Subcutaneous preadipocyte (primary cell): ENCODE measurements at places on chromosomes 16 and 17. TPM values are rescaled to one million over a fixed set of nuclear protein-coding genes. Genes with fewer than 3 reads are reported as not detected.

Gene NPIPA3
- 0.73 TPM in 1 of 2 replicates, not detected in the other for total RNA-seq

Gene MEIOC
- total RNA-seq, result under 0.01 TPM in 1 of 2 replicates, not detected in the other

Gene RUSF1
- 38.6 and 61.0 TPM in 2 replicates for total RNA-seq

Gene SULT1A4
- 2.0 and 4.0 TPM in 2 replicates for total RNA-seq

Gene CCL8
- not detected in 2 replicates for total RNA-seq

Gene ITGB3
- total RNA-seq, result 104 and 115 TPM in 2 replicates

Gene ABAT
- 2.2 TPM in 2 replicates for total RNA-seq

Gene TMED6
- total RNA-seq, result 0.37 TPM in 1 of 2 replicates, not detected in the other

Gene LRRC45
- total RNA-seq, result 16.2 and 16.9 TPM in 2 replicates

Gene CPNE2
- 12.1 and 15.6 TPM in 2 replicates for total RNA-seq

Gene GID4
- 9.6 and 9.8 TPM in 2 replicates for total RNA-seq

Gene ATP2C2
- total RNA-seq, result under 0.01 TPM in 1 of 2 replicates, not detected in the other

Gene COX10
- total RNA-seq, result 18.4 and 20.1 TPM in 2 replicates

Gene COL1A1
- 577 and 1,334 TPM in 2 replicates for total RNA-seq

Gene CEP295NL
- total RNA-seq, result 2.9 and 3.7 TPM in 2 replicates

Gene POLR2C
- total RNA-seq, result 83.4 and 98.1 TPM in 2 replicates

Gene FGF11
- total RNA-seq, result under 0.01 and 0.37 TPM in 2 replicates

Gene DPEP2
- total RNA-seq, result not detected in 2 replicates

Gene HLF
- under 0.01 and 0.37 TPM in 2 replicates for total RNA-seq

Gene EVI2A
- 6.5 and 14.0 TPM in 2 replicates for total RNA-seq

Gene LGALS9B
- not detected in 2 replicates for total RNA-seq

Gene KRT27
- not detected in 2 replicates for total RNA-seq

Gene TBC1D3G
- not detected in 2 replicates for total RNA-seq

Gene MYO15A
- 0.20 and 1.1 TPM in 2 replicates for total RNA-seq

Gene RNF43
- under 0.01 TPM in 2 replicates for total RNA-seq

Gene CLEC3A
- not detected in 2 replicates for total RNA-seq

Gene SGSH
- 14.1 and 15.4 TPM in 2 replicates for total RNA-seq

Gene RHBDL3
- under 0.01 and 0.20 TPM in 2 replicates for total RNA-seq

Gene SEZ6L2
- total RNA-seq, result 0.73 and 0.98 TPM in 2 replicates

Gene SCIMP
- not detected in 2 replicates for total RNA-seq

Gene KRT28
- total RNA-seq, result not detected in 2 replicates

Gene HIGD1B
- total RNA-seq, result not detected in 2 replicates

Gene TBKBP1
- 6.6 and 9.6 TPM in 2 replicates for total RNA-seq

Gene USB1
- 17.4 and 20.2 TPM in 2 replicates for total RNA-seq
